T-helper 17 cell (primary cell): ENCODE measurements at places on chromosomes 4 and X. TPM values are rescaled to one million over a fixed set of nuclear protein-coding genes. Genes with fewer than 3 reads are reported as not detected.
A peak's percentile ranks its signal among the peaks of the same experiment; 100 is the strongest.

Gene SYTL4
- total RNA-seq, result 0.20 TPM

Gene MID2
- 11.7 TPM for total RNA-seq

Gene GAGE2A
- not detected for total RNA-seq

Gene SLC6A8
- total RNA-seq, result 3.4 TPM

Gene RAB40AL
- total RNA-seq, result 0.27 TPM

Gene BANK1
- total RNA-seq, result 11.9 TPM

Gene CHRNA9
- not detected for total RNA-seq

Gene TCP11X1
- total RNA-seq, result not detected

Gene HPGD
- total RNA-seq, result 20.8 TPM

Gene HMGB3
- total RNA-seq, result 5.4 TPM

Gene CYSLTR1
- total RNA-seq, result 1.9 TPM

GRCh38 chr4:10079256-10079655 lies 37.3 kb downstream of the WDR1 start:
- no peak overlapping the region for H3K4me3 ChIP-seq
- H3K36me3 ChIP-seq, result no peaks in the 10 kb centered on the region
- DNase-seq, result no peak
- H3K4me1 ChIP-seq, result peaks cover 5% of the 10 kb centered on the region

DNA sequence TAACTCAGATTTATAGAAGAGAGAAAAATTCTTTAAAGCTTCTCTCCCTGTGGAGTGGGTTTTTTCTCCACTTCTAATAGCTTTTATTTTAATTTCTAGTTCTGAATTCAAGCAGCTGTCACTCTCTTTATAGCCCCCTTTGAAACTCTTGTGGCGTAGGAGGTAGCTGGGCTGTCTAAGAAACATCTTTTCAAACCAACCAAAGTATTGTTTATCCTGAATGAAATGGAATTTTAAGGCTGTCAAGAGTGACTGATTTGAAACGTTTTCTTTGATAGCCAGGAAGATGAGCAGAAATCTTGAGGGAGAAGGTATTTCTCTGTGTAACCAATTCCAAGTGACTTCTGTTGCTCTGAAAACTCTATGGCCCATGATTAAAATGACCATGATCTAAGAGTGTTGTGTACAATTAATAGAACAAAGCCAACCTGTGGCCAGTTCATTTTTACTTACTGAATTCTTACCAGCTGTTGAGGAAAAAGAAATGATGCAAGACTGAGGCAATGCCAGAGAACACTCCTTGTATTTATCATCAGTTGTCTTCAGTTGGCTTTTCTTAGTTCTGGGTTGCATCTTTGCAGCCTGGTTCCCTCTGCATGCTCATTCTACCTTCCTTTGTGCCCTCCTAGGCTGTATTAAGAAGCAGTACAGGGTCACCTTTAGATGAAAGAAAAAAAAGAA lies 298.4 kb downstream of the ARHGAP10 start:
- no peak overlapping the region for H3K4me3 ChIP-seq
- peak overlapping the region; percentile 27 for H3K27ac ChIP-seq
- H3K4me1 ChIP-seq, result peaks cover 3% of the 10 kb centered on the region
- H3K36me3 ChIP-seq, result peaks cover 5% of the 10 kb centered on the region
- no peak for DNase-seq

- H3K36me3 ChIP-seq, result peaks cover 2% of the 10 kb centered on the region
- peaks cover 39% of the 10 kb centered on the region for H3K4me1 ChIP-seq
- H3K27ac ChIP-seq, result peak overlapping the region; percentile 9
Measured at GRCh38 chr4:184384056-184384809, 90.1 kb downstream of the IRF2 start.

DNA sequence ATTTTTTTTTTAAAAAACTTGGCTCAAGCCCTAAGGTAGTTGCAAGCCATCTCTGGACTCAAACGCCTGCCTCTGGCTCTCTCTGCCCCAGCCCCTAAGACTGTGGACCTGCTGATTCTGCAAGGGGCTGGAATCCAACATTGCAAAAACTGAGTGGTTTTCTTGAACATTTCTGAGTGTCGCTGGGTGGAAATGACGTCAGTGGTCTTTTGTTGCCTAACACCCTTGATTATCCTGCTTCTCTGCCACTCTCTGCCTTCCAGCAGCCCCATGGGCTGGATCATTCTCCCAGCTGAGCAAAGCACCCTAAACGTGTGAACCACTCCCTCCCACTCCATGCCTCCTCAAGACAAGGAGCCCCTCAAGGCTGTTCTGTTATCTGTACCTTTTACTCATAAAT lies 16.6 kb downstream of the BST1 start:
- no peaks in the 10 kb centered on the region for H3K36me3 ChIP-seq
- H3K4me3 ChIP-seq, result no peak overlapping the region
- H3K27me3 ChIP-seq, result peaks cover 9% of the 10 kb centered on the region
- DNase-seq, result no peak
- H3K4me1 ChIP-seq, result peaks cover 2% of the 10 kb centered on the region

DNA sequence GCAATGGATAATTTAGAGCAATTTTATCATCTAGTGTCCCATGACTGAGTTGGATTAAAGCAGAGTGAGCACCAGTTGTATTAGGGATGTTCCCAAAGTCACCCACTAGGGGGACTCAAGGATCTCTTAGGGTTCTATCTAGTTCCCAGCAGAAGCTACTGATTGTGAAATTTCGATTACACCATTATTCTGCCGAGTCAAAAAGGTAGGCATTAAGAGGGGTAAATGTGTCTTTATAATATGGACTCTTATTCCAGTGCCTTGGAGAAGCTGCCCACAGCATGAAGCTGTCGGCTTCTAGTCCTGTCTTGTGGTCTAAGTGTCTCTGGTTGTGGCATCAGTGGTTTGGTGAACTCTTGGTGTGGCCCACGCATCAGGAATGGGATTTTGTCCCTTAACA lies 53.3 kb downstream of the RGS12 start:
- H3K27ac ChIP-seq, result no peak overlapping the region
- no peak overlapping the region for H3K4me3 ChIP-seq
- H3K36me3 ChIP-seq, result no peaks in the 10 kb centered on the region
- peaks cover 13% of the 10 kb centered on the region for H3K4me1 ChIP-seq

- H3K4me3 ChIP-seq, result peak overlapping the region; percentile 89
- H3K4me1 ChIP-seq, result peaks cover 54% of the 10 kb centered on the region
- H3K36me3 ChIP-seq, result peaks cover 4% of the 10 kb centered on the region
- H3K27ac ChIP-seq, result peak overlapping the region; percentile 96
Measured at GRCh38 chr4:6942238-6942800, 32.7 kb downstream of the TBC1D14 start.

DNA sequence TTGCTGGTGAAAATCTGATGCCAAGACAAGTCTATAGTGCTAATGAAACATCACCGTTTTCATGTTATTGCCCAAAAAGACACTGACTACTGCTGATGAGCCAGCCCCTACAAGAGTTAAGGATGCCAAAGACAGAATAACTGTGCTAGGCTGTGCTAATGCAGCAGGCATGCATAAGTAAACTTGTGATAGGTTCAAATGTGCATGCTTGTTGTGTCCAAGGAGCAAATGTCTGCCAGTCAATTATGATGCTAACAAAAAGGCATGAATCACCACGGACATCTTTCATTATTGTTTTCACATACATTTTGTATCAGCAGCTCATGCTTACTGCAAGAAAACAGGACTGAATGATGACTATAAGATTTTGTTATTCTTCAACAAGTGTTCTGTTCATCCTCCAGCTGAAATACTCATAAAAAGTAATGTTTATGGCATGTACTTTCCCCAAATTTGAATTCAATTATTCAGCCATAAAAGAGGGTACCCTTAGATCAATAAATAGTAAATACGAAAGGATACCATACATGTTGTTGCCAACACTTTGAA lies 306.9 kb upstream of the ARSJ start:
- H3K36me3 ChIP-seq, result peaks cover 3% of the 10 kb centered on the region
- H3K27me3 ChIP-seq, result peaks cover 7% of the 10 kb centered on the region
- no peak overlapping the region for H3K27ac ChIP-seq
- H3K4me1 ChIP-seq, result no peaks in the 10 kb centered on the region

- H3K4me1 ChIP-seq, result peaks cover 7% of the 10 kb centered on the region
- peaks cover 2% of the 10 kb centered on the region for H3K36me3 ChIP-seq
- DNase-seq, result no peak
- no peak overlapping the region for H3K27ac ChIP-seq
- no peaks in the 10 kb centered on the region for H3K27me3 ChIP-seq
- no peak overlapping the region for H3K4me3 ChIP-seq
Measured at GRCh38 chr4:55355555-55355954, 9.5 kb downstream of the SRD5A3 start.

- peaks cover 12% of the 10 kb centered on the region for H3K4me1 ChIP-seq
- H3K36me3 ChIP-seq, result no peaks in the 10 kb centered on the region
- H3K4me3 ChIP-seq, result no peak overlapping the region
Measured at GRCh38 chrX:154000051-154000450, 19.7 kb downstream of the IRAK1 start.

DNA sequence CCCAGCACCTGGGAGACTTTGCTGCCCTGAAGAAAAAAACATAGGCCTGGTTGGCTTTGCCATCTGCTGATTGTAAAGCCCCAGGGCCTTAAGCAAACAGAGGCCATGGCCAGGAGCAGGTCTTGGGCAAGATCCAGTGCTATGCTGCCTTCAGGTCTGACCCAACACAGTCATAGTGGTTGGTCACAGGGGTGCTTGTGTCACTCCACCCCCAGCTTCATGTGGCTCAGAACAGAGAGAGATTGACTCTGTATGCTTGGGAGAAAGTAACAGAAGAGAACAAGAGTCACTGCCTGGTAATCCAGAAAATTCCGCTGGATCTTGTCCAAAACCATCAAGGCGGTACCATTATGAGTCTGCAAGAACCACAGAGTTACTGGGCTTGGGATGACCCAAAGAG lies 24.4 kb upstream of the SMARCA5 start:
- peaks cover 22% of the 10 kb centered on the region for H3K27me3 ChIP-seq
- H3K4me1 ChIP-seq, result no peaks in the 10 kb centered on the region
- H3K4me3 ChIP-seq, result no peak overlapping the region
- no peak overlapping the region for H3K27ac ChIP-seq

GRCh38 chrX:110746014-110746413 lies 49.6 kb downstream of the CHRDL1 start:
- no peak for DNase-seq
- H3K4me1 ChIP-seq, result no peaks in the 10 kb centered on the region
- H3K36me3 ChIP-seq, result no peaks in the 10 kb centered on the region

DNA sequence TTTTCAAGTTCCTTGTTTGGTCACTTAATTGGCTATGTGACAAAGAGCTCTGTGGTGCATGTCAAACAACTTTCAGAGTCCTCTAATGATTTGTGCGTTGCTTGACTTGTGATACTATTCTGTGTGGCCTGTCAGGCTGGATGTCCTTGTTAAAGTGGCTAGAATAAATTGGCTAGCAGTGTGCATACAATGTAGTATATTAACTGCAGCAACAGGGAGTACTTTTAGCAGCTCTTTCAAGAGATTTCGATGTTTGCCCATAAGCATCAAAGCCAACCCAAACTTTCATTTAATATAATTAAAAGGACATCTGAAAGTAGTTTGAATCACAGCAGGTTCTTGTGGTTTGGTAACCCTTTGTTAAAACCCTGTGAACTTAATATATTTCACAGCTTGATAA lies 718.9 kb downstream of the ADGRL3 start:
- no peaks in the 10 kb centered on the region for H3K27me3 ChIP-seq
- no peaks in the 10 kb centered on the region for H3K36me3 ChIP-seq
- H3K27ac ChIP-seq, result no peak overlapping the region
- H3K4me3 ChIP-seq, result no peak overlapping the region

- H3K27ac ChIP-seq, result peak overlapping the region; percentile 8
- no peaks in the 10 kb centered on the region for H3K36me3 ChIP-seq
- H3K27me3 ChIP-seq, result no peaks in the 10 kb centered on the region
- no peaks in the 10 kb centered on the region for H3K4me1 ChIP-seq
Measured at GRCh38 chrX:46686003-46686645, 72.8 kb downstream of the SLC9A7 start.

- H3K4me1 ChIP-seq, result no peaks in the 10 kb centered on the region
- H3K27ac ChIP-seq, result no peak overlapping the region
- H3K36me3 ChIP-seq, result no peaks in the 10 kb centered on the region
Measured at GRCh38 chrX:84170931-84171330, 17.1 kb downstream of the RPS6KA6 start.

DNA sequence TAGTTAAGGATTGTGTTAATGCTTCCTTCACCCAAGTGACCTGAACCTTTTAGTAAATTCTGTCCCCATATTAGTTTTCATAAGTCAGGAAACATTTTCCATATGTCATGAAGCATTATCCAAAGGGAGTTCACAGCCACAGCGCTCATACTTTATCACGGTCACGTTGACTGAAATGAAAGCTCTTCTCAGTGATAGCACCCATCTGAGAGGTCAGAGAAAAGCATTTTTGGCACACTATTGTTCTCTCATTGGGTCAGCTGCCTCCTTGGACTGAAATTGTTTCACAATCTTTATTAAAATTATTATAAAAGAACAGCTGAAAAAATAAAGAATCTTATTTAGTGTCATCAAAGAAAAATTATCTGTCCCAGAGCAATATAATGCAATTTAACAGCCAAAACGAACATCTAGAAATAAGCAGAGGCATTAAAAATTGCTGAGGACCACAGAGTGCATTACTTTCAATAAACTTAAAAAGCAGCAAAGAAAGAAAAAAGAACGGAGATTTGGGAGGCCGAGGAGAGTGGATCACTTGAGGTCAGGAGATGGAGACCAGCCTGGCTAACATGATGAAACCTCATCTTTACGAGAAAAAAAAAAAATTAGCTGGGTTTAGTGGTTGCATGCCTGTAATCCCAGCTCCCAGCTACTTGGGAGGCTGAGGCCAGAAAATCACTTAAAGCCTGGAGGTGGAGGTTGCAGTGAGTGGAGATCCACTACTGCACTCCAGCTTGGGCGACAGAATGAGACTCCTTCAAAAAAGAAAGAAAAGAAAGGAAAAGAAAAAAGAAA lies 680.8 kb upstream of the FAM241A start:
- H3K4me3 ChIP-seq, result no peak overlapping the region
- no peak overlapping the region for H3K27ac ChIP-seq
- H3K36me3 ChIP-seq, result no peaks in the 10 kb centered on the region
- no peaks in the 10 kb centered on the region for H3K4me1 ChIP-seq

GRCh38 chrX:110450050-110450449 lies 91.4 kb downstream of the RTL9 start:
- no peak overlapping the region for H3K27ac ChIP-seq
- H3K4me3 ChIP-seq, result no peak overlapping the region
- no peaks in the 10 kb centered on the region for H3K4me1 ChIP-seq

DNA sequence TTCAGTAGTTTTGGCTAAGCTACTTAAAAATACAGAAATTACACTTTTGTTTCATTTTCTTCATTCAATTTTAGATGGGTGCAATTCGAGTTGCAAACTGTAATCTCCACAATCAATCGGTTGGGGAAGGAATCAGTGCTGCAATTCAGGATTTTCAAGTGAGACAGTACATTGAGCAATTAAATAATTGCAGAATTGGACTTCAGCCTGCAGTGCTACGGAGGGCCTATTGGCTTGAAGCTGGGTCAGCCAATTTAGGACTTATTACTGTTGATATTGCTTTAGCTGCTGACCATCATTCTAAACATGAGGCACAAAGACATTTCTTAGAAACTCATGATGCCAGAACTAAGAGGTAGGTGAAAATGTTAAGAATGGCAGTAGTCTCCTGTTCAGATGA lies 77.7 kb downstream of the BLTP1 start:
- peaks cover 8% of the 10 kb centered on the region for H3K4me1 ChIP-seq
- H3K36me3 ChIP-seq, result peaks cover 5% of the 10 kb centered on the region
- peak overlapping the region; percentile 76 for H3K27ac ChIP-seq
- H3K27me3 ChIP-seq, result no peaks in the 10 kb centered on the region

DNA sequence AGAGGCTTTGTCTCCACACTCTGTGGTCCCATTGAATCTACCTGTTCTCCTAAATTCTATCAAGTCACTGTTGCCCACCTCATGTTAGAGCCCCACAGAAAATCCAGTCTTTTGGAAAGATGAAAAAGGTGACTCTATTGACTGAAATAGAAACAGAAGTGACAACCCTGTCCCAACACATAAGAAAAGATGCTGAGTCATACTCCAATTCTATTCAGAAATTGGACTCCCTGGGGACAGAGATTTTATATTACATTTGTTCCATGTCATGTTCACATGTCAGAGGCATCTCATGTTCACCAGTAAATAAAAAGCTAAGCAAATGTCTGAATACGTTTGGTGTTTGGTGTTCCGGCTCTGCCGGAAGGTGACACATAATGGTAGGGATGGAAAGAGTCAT lies 2.9 kb upstream of the GRPR start:
- peaks cover 16% of the 10 kb centered on the region for H3K27me3 ChIP-seq
- H3K27ac ChIP-seq, result no peak overlapping the region
- H3K36me3 ChIP-seq, result peaks cover 2% of the 10 kb centered on the region
- H3K4me1 ChIP-seq, result peaks cover 5% of the 10 kb centered on the region
- H3K4me3 ChIP-seq, result no peak overlapping the region
